NCI-H2107 (cell line): ENCODE measurements at places on chromosomes 4 and X.

GRCh38 chr4:64780664-64781063, 371.4 kb upstream of the TECRL start:
- DNase-seq, result no peak

GRCh38 chr4:147769386-147769785, 37.5 kb downstream of the ARHGAP10 start:
- DNase-seq, result no peak

GRCh38 chr4:53195815-53196661, 169.8 kb downstream of the SCFD2 start:
- no peak for DNase-seq

DNA sequence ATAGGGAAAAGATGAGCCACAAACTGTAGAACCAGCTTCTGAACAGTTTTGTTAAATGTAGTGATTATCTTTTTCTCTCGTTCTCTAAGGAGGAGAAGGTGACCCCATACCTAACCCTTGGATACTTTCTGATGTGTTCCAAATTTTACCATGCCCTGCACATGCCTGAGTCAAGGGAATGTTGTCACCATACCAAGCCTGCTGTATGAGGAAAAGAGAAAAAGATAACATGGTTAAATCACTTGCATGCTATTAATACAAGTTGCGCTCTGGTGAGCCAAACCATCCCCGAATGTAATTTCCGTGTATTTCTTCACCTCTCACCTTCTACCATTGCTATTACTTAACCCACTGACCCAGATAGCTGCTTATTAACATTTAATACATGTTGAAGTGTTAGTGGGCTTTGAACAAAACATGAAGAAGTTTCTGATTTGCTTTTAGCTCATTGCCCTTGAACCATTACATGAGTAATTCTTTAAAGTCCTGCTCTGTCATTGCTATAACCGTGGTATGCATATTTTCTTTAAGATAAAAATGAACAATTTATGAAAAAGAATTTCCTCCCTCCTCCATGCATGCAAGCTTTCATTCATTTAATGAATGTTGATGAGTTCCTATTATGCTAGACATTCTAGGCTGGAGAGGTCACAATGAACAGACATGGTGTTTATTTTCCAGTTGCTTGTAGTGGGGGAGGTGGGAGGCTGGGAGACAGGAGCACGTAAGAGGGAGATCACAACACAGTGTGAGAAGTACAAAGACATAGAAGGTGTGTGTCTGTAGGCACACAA, 13.6 kb upstream of the KIT start:
- no peak for DNase-seq

DNA sequence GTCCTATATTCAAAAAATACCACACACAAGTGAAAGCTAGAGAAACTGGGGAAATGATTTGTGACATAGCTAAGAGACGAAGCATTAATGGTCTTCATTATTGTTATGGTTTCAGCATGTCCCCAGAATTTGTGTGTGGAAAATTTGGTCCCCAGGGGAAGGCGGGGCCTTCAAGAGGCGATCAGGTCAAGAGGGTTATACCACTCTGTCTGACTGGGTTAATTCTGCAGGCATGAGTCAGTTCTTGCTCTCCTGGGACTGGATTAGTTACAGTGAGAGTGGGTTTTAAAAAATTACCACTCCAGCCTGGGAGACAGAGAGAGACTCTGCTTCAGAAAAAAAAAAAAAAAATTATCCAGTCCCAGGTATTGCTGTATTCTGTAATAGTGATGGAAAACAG, 2.1 kb upstream of the MTNR1A start:
- DNase-seq, result no peak

GRCh38 chrX:53230116-53230515, 5.1 kb upstream of the KDM5C start:
- no peak for DNase-seq

DNA sequence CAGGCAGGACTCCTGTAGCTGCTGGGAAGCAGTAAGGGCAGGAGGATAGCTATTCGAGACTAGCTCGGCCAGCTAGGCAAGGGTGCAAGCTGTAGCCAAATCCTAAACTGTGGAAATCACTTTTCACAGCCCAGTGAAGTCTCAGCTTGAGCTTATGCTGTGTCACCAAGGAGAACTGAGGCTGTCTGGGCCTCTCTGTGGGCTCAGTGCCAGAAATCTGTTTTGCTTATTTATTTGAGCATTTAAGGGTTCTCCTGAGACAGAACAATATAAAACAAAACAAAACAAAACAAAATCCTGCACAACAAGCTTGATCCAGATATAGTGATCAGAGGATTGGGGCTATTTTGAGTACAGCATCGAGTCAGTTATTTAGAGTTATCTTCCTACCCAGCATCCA, 97.5 kb downstream of the FANCB start:
- DNase-seq, result no peak

DNA sequence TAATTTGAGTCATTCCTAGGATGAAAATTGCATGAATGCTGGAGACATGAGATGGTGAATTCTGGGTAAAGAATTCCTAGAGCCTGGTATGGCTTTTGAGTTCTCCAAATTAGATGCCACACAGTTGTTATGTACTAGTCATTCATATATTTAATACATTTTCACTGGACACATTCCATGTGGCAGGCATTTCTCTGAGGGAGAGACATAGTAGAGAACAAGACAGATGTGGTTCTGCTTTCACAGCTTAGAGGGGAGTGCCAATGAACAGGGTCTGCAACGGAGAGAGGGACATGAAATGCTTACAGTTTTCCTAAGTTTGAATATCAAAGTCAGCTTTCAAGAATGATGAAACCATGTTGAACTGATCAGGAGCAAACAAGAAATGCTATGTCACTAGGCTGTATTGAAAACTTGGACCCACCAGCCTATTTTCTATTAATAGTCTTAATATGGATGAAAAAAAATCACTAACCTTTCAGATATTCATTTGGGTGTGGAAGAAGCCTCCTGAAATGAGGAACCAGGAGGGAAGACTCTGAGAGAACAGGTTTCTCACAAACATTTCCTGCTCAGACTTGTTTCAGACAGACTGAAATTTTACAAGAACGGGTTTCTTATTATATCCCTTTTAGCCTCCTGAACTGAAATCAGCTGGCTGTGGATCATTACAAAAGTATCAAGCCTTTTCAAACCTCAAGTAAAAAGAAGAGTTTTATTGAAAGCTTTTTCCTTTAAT, 276.0 kb upstream of the TET2 start:
- no peak for DNase-seq

- DNase-seq, result no peak
These were observed 75.6 kb downstream of the CCNG2 start for GRCh38 chr4:77232653-77233052.
